ENCODE measurements at places on chromosomes 13 and 19.

DNA sequence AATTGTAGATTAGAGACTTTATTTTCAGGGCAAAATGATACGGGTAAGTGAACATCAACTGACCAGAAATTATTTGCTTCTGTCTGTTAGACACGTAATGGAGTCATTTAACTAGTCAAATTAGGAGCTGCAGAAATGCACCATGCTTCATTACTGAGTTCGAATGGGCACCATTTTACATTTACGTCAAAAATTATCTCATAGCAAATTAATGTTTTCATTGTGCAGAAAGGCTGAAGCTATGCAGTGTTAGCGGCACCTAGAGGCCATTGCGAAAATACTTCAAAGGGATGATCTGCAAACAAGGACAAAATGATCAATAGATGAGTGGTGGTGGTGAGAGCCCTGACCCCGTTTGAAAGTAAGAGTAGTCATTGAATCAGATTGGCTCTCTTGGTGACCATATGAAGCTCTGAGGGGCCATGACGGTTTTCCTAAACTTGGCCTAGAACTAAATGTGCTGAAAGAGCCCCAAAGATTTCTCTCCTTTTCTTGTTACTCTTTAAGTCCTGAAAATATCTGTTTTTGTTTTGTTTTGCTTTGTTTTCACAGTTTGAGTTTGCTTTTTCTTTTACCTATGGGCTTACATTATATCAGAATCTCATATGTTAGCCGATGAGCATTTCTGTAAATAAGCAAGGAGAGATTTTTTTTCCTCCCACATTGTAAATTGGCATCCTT lies 277.9 kb downstream of the ZNF536 start:
- DNase-seq = no peak

GRCh38 chr13:27011661-27012060 lies 159.9 kb downstream of the USP12 start:
- no peak for DNase-seq

DNA sequence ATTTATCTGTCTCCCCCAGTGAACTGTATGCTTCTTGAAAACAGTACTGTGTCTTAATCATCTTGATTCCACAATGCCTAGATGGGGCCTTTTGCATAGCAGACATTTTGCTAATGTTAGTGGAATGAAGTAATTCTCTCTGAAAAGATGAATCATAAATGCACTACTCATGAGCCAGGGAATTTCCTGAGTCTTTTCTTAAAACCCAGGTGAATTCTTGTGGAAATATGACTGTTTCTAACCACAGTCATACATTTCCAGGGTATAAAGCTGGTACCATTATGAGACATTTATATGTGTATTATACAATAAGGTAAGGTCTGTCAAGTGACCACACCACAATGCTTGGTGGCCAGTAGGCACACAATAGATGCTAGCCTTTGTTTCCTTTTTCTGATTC lies 5.5 kb upstream of the KCTD4 start:
- DNase-seq = no peak

DNA sequence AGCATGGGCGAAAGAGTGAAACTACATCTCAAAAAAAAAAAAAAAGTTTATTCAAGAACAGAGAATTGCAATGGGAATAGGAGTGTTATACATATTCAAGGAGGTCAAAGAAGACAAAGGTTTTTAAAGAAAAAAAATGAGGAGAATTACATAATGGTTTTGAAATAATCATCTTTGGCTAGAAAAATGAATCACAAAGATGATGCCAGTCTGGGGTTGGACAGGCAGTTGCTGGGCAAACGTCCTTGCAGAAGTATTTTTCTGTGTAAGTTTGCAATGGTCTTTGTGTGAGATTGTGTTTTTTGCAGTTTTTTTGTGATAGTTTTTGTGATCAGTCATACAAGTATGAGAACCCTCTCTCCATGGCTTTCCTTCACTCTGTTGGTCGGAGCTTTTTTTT lies 23.7 kb downstream of the LYPD3 start:
- DNase-seq = no peak

All from NCI-H1092 (cell line).